ENCODE measurements at places on chromosomes 1 and 21.

DNA sequence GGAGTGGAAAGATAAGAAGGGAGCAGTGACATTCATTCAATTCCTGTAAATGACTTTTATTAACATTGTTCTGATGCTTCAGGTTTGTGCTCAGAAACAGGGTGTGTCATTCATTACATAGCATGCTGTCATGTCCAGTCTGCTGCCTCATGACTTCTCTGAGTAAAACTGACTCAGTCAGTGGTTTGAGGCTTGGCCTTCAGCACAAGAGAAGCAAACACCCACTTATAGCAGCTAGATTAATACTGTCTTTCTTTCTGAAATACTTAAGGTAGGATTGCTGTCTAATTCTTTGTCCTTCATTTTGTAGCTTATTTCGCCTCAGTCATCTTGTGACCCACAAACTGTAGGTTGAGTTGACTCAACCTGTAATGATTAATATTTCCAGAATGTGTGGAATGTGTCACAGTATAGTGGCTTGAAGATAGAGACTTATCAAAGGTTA is 32.9 kb downstream of the RASAL2 start:
- DNase-seq, result peak; percentile 88

GRCh38 chr1:27773826-27774445 is 917 bp downstream of the STX12 start:
- peak; percentile 46 for DNase-seq

GRCh38 chr21:42520628-42521253 is 7.1 kb downstream of the SLC37A1 start:
- DNase-seq, result no peak

- DNase-seq, result no peak
These were observed 30.4 kb downstream of the VAV3 start for GRCh38 chr1:107934578-107934977.

DNA sequence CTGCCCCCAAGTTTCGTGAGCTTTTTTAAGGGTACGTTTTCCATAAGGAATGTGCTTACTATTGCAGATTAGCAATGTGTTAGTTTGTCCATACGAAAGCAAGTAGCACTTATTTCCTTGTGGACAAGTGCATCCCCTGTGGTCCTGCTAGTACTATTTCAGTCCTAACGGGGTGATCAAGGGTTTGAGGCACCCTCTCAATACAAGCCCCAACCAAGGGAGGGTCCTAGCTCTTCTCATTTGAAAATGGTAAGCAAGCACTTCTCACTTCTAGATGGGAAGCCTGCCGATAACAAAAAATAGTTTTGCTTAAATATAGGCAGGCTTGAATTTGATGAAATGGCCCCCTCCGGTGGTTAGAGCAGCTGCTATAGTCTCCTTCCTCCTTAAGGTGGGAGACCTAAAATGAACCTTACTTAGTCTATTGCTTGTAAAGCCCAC is 64.0 kb upstream of the HMCN1 start:
- peak; percentile 66 for DNase-seq
